HepG2 (cell line): ENCODE measurements at places on chromosomes 1 and 21. TPM values are rescaled to one million over a fixed set of nuclear protein-coding genes. Genes with fewer than 3 reads are reported as not detected.
A peak's percentile ranks its signal among the peaks of the same experiment; 100 is the strongest.

GRCh38 chr1:53508991-53509666 lies 49.9 kb downstream of the DMRTB1 start:
- H3K27me3 ChIP-seq, result peaks cover 17% of the 10 kb centered on the region
- no peaks in the 10 kb centered on the region for H3K36me3 ChIP-seq
- no peak overlapping the region for H3K4me3 ChIP-seq
- H3K4me1 ChIP-seq, result no peaks in the 10 kb centered on the region

DNA sequence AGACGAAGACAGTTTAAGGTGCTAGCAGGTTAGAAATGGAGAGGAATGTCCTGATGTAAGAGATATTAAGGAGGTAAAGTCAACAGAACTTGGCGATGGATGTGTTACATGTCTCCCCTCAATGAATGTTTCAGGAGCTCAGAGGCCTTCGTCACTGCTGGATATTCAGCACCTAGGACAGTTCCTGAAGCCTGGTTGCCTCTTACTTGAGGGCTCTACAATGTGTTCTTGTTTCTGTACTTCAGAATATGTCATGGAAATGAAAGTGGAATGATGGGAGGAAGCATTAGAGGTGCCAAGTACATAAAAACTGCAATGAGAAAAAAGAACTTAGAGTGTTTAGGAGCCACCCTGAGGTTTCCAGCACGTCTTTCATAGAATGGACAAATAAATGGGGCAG lies 17.7 kb downstream of the TNR start:
- H3K27me3 ChIP-seq, result no peaks in the 10 kb centered on the region
- no peaks in the 10 kb centered on the region for H3K4me1 ChIP-seq
- H3K27ac ChIP-seq, result no peak overlapping the region
- DNase-seq, result peak; percentile 19

GRCh38 chr1:98018074-98018473 lies 97.2 kb upstream of the DPYD start:
- no peaks in the 10 kb centered on the region for H3K27me3 ChIP-seq
- no peaks in the 10 kb centered on the region for H3K4me1 ChIP-seq
- no peak for DNase-seq
- H3K36me3 ChIP-seq, result no peaks in the 10 kb centered on the region
- no peak overlapping the region for H3K4me3 ChIP-seq

GRCh38 chr1:33374336-33375105 lies 53.6 kb upstream of the A3GALT2 start:
- H3K27me3 ChIP-seq, result peaks cover 1% of the 10 kb centered on the region
- no peaks in the 10 kb centered on the region for H3K4me1 ChIP-seq
- no peaks in the 10 kb centered on the region for H3K36me3 ChIP-seq

GRCh38 chr1:218025454-218025853 lies 259.6 kb upstream of the RRP15 start:
- no peaks in the 10 kb centered on the region for H3K27me3 ChIP-seq
- no peak overlapping the region for H3K27ac ChIP-seq
- H3K4me1 ChIP-seq, result no peaks in the 10 kb centered on the region
- no peaks in the 10 kb centered on the region for H3K36me3 ChIP-seq
- no peak for DNase-seq

GRCh38 chr1:153670257-153670858 lies 435 bp downstream of the ILF2 start:
- H3K4me1 ChIP-seq, result peaks cover 29% of the 10 kb centered on the region
- H3K4me3 ChIP-seq, result peak overlapping the region; percentile 65
- peaks cover 18% of the 10 kb centered on the region for H3K36me3 ChIP-seq
- peak overlapping the region; percentile 78 for H3K27ac ChIP-seq

- H3K4me3 ChIP-seq, result no peak overlapping the region
- H3K4me1 ChIP-seq, result no peaks in the 10 kb centered on the region
- H3K27me3 ChIP-seq, result no peaks in the 10 kb centered on the region
- no peaks in the 10 kb centered on the region for H3K36me3 ChIP-seq
- H3K27ac ChIP-seq, result no peak overlapping the region
Measured at GRCh38 chr1:106995970-106996369, 60.5 kb upstream of the PRMT6 start.

DNA sequence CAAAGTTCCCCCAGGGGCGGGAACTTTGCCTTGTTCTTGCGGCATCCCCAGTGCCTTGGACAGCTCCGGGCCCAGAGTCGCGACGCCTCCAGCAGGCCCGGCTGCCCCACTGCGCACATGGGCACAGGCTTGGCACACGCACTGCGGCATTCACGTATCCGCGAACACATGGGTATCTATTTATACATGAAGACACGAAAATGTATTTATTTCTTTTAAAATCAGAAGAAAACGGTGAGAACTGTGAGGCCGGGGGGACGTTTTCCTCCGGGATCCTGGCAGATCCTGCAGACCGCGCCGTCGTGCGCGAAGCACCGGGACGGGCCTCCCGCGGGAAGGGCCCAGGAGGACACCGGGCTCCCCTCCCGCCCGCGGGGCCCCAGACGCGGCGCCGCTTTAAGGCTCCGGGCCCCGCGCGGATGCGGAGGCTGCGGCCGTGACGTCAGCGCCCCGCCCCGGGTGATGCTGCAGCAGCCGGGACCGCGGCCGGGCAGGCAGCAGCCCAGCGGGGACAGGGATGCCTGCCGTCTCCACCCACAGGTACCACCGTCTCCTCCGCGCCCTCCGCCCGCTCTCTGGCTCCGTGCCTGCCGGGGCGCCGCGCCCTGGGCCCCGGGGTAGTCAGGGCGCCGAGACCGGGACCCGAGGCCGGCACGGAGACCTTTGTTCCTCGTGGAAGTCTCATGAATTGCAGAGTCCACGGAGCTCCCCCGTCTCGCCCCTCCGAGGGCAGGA lies at the start of gene SLC45A1:
Gene SLC45A1, plus strand, starts transcription at position 468 of the 735 bp plus-strand sequence. CDS start 6,216 bp downstream, outside the sequence.
- H3K36me3 ChIP-seq, result no peaks in the 10 kb centered on the region; the same call in 1 of the 2 replicates
- peak within 1 kb of the TSS; percentile 43; the same call in 1 of the 2 replicates for H3K4me3 ChIP-seq
- peaks cover 2% of the 10 kb centered on the region; the same call in 1 of the 2 replicates for H3K27me3 ChIP-seq
- H3K4me1 ChIP-seq, result peaks cover 43% of the 10 kb centered on the region

DNA sequence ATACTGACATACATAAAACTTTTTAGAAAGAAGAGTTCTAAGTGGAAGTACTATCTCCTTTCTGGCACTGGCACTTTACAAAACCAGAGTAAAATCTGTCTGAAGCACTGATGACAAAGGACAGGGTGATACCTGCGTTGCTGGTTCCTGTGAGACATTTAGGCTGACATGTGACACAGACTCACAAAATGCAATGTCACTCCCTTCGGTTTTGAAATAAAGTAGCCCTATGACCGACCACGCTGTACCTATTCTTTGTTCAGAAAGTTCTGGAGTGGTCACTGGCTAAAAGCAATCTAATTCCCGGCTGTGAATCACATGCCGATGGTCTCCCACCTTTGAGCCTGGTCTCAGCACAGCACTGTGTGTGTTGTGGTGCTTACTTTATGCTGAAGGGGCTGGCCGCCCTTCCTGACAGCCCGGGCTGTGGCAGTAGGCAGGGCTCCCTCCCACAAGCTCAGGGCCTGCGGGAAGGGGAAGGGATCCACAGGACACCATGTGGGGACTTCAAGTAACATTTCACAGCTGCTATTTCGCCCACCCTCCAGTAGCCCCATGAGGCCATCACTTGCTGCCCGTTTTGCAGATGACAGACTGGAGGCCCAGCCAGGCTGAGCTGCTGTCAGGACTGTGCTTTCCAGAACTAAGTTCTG lies 48.0 kb downstream of the MRPL37 start:
- H3K36me3 ChIP-seq, result peaks cover 11% of the 10 kb centered on the region
- no peak overlapping the region for H3K27ac ChIP-seq
- no peaks in the 10 kb centered on the region for H3K4me1 ChIP-seq
- H3K27me3 ChIP-seq, result no peaks in the 10 kb centered on the region
- no peak overlapping the region for H3K4me3 ChIP-seq
- DNase-seq, result no peak

DNA sequence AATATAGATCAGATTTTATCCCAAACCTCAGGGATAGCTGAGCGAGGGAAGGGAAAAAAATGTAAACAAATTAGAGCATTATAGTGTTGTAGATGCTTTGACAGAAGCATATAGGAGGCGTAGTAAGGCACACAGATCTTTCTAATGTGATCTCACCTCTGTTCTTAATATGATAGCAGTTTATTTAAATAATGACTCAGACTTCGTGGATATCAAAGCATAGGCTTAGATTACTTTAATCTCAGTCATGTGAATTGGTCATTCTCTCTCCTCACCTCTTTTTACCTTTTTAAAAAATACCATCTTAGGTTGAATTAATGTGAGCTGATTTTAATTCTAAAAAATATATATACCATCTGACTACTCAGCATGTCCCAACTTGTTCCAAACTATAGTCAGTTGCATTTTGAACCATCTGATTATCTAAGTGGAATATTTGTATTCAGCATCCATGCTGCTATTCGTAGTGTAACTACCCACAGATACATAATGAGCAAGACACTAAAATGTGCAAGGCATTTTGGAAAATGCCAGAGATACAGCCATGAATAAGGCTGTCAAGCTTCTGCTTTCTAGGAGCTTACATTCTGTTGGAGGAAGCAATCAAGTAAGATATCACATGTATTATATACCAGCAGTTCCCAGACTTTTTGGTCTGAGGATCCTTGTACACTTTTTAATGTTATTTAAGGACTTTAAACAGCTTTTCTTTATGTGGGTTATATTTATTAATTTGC lies 76.7 kb downstream of the OSBPL9 start:
- no peak for DNase-seq
- no peaks in the 10 kb centered on the region for H3K27me3 ChIP-seq
- peaks cover 61% of the 10 kb centered on the region for H3K4me1 ChIP-seq
- H3K27ac ChIP-seq, result no peak overlapping the region
- no peak overlapping the region for H3K4me3 ChIP-seq
- no peaks in the 10 kb centered on the region for H3K36me3 ChIP-seq

- H3K4me1 ChIP-seq, result peaks cover 71% of the 10 kb centered on the region
- no peak overlapping the region for H3K27ac ChIP-seq
- no peak overlapping the region for H3K4me3 ChIP-seq
- H3K27me3 ChIP-seq, result no peaks in the 10 kb centered on the region; the same call in 2 of the 3 replicates
Measured at GRCh38 chr1:31647106-31647505, 2.4 kb upstream of the PEF1 start.

DNA sequence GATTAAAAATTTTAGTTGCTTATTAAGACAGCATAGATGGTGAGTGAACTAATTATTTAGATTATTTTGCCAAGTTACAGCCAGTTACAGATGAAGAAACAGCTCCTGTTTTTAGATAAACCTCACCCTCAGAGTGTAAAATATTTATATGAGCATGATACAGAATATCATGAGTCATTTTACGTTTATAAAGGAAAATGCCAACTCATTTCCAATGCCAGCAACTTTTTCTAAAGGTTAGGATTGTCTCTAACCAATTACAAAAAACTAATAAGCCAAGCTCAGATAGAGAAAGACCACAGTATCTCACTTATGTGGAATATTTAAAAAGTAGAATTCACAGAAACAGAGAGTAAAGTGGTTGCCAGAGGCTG lies 590.1 kb downstream of the LTN1 start:
- H3K4me1 ChIP-seq, result no peaks in the 10 kb centered on the region
- no peaks in the 10 kb centered on the region for H3K36me3 ChIP-seq
- no peak overlapping the region for H3K4me3 ChIP-seq
- no peak overlapping the region for H3K27ac ChIP-seq
- H3K27me3 ChIP-seq, result no peaks in the 10 kb centered on the region

DNA sequence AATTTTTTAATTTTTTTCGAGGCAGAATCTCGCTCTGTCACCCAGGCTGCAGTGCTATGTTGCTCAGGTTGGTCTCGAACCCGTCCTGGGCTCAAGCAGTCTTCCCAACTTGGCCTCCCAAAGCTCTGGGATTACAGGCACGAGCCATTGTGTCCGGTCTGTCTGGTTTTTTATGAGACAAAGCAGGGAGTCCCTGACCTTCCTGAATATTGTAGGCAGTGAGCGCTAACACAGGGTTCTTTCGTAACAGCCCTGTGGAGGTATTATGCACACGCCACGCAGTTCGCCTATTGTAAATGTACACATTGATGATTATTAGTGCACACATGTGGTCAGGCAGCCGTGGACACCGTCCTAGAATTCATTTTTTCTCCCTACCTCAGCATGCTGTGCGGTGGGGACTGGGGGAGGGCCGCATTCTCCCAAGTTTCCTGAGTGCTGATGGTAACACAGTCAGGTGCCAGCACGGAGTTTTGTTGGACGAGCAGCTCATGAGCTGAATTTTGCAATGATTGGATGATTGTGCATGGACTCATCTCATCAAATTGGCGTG lies 19.6 kb downstream of the SPSB1 start:
- no peaks in the 10 kb centered on the region for H3K27me3 ChIP-seq
- H3K27ac ChIP-seq, result no peak overlapping the region
- no peak overlapping the region for H3K4me3 ChIP-seq
- no peaks in the 10 kb centered on the region for H3K36me3 ChIP-seq

- peaks cover 24% of the 10 kb centered on the region for H3K4me1 ChIP-seq
- no peak overlapping the region for H3K4me3 ChIP-seq
- H3K27ac ChIP-seq, result no peak overlapping the region
- H3K36me3 ChIP-seq, result no peaks in the 10 kb centered on the region; the same call in 1 of the 2 replicates
- DNase-seq, result no peak
Measured at GRCh38 chr1:44591381-44591780, 82.9 kb downstream of the TMEM53 start.

- H3K27me3 ChIP-seq, result no peaks in the 10 kb centered on the region
- H3K36me3 ChIP-seq, result no peaks in the 10 kb centered on the region
- no peak for DNase-seq
- no peaks in the 10 kb centered on the region for H3K4me1 ChIP-seq
Measured at GRCh38 chr1:74436078-74436477, 76.3 kb downstream of the LRRC53 start.

DNA sequence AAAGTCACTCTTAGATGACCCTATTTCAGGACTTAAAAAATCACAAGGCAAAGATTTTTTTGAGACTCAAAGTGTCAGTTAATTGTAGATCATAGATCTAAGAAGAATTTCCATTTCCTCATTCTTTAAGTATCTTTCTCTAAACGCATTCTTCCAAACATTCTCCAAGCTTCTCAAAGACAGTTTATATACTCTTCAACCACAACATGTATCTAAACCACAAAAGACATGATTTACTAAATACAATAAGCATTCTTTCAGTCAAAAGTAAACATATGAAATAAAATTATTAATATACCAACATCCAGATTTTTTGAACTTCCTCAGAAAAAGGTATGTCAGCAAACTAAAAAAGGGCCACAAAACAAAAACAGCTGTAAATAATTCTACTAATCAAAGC lies 24.4 kb downstream of the RC3H1 start:
- DNase-seq, result no peak
- H3K4me3 ChIP-seq, result no peak overlapping the region
- H3K36me3 ChIP-seq, result peaks cover 40% of the 10 kb centered on the region; the same call in 2 of the 3 replicates
- no peaks in the 10 kb centered on the region for H3K27me3 ChIP-seq

DNA sequence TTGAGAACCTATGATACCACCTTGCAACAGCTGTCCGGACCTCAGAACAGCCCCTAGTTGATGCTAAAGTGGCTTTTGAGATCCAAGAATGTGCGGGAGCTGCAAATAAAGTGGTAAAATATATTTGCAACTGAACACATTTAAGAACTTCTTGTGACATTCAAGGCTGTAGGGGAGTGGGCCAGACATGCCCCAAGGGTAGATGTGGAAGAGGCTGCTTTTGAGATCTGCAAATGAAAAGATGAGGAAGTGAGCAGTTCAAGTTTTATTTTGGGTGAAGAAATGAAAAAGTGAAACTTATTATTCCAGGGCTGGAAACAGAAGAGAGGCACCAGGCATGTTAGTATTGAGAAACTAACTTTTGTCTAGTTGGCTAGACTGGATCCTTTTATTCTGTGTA lies 359.5 kb upstream of the PLXNA2 start:
- H3K36me3 ChIP-seq, result no peaks in the 10 kb centered on the region
- no peak overlapping the region for H3K4me3 ChIP-seq
- H3K4me1 ChIP-seq, result no peaks in the 10 kb centered on the region
- no peaks in the 10 kb centered on the region for H3K27me3 ChIP-seq

The TMCC2 gene
- total RNA-seq, result 0.21 and 0.24 TPM in 2 replicates

The LINGO4 gene
- 0.02 TPM in 1 of 2 replicates, not detected in the other for total RNA-seq

The FCRL4 gene
- total RNA-seq, result not detected in 2 replicates

The KCND3 gene
- not detected in 2 replicates for total RNA-seq

The CELA3B gene
- not detected in 2 replicates for total RNA-seq

The KRTAP19-7 gene
- total RNA-seq, result not detected in 2 replicates

The RPTN gene
- total RNA-seq, result not detected in 2 replicates

The KRTAP13-2 gene
- not detected in 2 replicates for total RNA-seq

The PSRC1 gene
- total RNA-seq, result 26.5 and 28.6 TPM in 2 replicates

The DMBX1 gene
- total RNA-seq, result not detected in 2 replicates

The NEGR1 gene
- not detected in 2 replicates for total RNA-seq
